ENCODE measurements at places on chromosomes 4 and X.
A peak's percentile ranks its signal among the peaks of the same experiment; 100 is the strongest.

DNA sequence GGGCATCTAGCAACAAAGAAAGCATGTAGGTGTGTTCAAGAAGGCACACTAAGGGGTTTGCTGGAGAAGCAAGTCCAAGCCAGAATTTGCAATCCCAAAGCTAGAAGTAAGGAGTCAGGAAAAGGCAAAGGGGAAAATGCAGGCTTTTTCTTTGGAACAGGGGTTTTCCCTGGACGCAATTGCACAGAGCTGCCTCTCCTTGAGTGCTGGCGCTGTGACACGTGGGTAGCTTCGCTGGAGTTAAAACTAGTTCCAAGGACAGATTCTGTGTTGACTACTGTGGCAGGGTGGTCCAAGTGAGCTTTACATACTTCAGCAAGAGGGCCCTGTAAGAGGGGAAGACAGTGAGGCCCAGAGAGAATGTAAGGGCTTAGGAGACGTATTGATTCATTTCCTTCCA lies 277.1 kb downstream of the ADGRA3 start:
- DNase-seq = no peak

- DNase-seq = no peak
These were observed 163.0 kb upstream of the TLL1 start for GRCh38 chr4:165709973-165710526.

DNA sequence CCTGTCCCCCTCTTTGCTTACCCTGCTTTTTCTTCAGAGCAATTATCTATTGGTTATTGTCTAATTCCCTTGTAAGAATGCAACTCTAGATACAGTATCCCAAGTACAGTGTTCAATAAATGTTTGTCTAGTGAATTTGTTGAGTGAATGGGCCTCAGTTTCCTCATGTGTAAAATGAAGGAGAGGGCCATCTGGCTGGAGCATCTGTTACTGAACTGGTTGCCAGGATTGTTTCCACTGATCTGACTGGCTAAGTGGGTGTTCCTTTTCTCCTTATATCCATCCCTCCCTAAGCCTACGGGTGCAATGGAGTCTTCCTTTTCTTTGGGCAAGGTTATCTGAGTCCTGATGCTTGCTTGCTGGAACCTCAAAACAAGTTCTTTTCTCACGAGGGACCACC lies 185.2 kb upstream of the RPS6KA3 start:
- no peak for DNase-seq

DNA sequence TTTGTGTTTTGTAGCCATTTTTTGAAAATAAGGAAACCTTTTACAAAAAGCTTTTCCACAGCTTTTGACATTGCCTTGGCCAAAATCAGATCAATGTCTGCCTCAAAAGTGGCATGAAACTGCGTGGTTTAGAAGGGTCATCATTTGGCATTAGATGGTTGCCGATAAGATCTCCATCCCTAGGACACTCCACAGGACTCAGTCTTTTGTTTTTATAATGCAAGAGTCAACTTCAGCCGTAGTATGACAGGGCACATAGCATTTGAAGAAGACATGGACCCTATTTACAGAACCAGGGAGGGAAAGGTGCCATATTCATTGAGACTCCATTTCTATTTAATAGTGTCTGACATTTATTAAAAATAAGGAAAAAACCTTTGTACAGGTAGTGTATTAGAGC lies 1.3 kb downstream of the RTL8A start:
- no peak for DNase-seq

GRCh38 chr4:59057804-59058203 lies 1947.6 kb upstream of the IGFBP7 start:
- no peak for DNase-seq

- no peak for DNase-seq
These were observed 82.9 kb upstream of the NHS start for GRCh38 chrX:17292111-17292527.

DNA sequence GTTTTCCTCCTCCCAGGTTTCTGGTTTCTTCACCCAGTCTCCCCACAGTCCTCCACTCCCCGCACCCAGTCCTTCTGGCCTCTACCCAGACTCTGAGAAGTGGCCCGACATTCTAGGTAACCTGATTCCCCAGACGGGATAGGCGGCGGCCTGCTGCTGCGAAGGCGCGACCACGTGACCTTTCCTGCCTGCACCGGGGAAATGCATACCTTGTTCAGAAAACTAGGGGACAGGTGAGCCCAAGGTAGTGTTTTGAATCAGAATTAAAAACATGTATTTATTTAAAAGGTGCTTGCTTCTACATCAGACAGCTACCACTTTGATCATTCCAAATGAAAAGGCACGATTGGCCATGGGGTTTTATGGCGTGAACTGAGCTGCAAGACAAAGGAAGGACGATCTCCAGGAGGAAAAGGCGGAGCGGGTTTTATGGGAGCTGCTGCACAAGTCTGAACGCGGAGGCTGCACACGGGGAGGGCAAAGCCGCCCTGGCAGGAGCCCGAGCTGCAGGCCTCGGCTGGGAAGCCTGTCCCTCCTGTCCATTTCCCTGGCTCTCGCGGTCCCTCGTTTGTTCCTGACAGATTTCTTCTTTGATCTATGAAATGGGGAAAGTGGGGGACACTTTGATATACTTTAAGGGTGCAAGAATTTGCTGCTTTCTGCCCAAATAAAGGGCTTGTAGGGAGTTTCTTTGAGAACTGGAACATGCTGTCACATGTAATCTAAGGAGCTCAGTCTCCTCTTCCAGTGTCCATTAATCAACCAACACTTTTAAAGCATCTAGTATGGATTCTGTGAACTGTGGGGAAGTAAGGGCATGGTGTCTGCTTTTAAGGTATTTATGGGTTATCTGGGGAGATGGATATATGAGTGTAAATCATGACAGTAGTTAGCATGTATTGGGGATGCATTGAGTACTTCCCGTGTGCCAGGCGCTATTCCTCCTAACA lies 150.9 kb downstream of the SPRY1 start:
- no peak for DNase-seq

GRCh38 chr4:185529413-185529812 lies 5.9 kb downstream of the PDLIM3 start:
- DNase-seq = no peak

DNA sequence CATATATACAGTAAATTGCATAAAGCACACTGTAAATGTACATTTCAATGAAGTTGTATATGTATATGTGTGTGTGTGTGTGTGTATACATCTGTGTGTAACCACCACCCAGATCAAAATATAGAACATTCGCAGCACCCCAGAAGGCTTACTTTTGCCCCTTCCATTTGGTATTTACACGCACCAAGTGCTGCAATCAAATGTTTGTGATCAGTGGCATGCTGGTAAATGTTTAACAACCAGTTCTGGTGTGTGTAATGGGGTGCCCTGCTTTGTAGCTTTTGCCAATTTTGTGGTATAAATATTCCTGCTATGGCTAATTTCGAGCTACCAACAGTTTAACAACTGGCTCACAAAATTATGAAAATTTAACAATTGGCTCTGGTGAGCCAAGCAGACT lies 101.3 kb downstream of the RTL5 start:
- no peak for DNase-seq

DNA sequence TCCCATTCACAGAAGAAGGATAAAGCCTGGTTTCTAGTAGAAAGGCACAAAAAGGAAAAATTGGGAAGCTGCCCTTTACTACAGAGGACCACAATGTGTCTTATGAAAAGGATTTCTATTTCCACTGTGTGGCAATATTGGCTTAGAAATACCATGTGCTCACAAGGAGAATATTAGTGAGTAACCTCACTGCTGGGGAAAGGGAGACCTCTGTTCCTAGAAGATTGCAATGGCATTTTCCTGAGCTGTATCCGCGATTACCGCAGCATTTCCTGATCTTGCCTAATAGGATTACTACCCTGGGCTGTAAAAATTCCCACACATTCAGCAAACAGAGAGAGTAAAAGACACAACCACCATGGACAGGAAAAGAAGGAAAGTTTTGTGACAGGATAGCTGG lies 308.8 kb upstream of the TECRL start:
- no peak for DNase-seq

GRCh38 chr4:183173580-183174526 lies 74.8 kb downstream of the WWC2 start:
- no peak for DNase-seq

GRCh38 chr4:119207051-119207450 lies 5.5 kb upstream of the USP53 start:
- DNase-seq = no peak

GRCh38 chr4:38716256-38716655 lies 52.3 kb downstream of the KLF3 start:
- no peak for DNase-seq

DNA sequence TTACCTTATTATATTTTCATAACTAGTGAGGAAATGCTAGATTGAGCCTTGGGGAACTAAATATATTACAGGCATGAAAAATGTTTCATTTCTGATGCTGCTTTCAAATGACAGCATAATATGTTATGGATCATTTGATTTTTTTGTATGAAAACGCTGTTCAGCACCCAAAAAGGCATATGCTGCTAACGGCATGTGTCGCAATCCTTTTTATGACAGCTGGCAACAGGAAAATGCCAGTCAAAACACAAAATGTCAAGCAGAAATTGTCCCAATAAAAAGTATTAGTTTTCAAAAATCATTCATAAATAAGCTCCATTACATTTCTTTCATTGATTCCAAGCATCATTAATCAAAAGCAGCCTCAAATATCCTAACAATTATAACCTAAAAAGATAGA lies 1244.5 kb downstream of the PCDH7 start:
- DNase-seq = no peak

DNA sequence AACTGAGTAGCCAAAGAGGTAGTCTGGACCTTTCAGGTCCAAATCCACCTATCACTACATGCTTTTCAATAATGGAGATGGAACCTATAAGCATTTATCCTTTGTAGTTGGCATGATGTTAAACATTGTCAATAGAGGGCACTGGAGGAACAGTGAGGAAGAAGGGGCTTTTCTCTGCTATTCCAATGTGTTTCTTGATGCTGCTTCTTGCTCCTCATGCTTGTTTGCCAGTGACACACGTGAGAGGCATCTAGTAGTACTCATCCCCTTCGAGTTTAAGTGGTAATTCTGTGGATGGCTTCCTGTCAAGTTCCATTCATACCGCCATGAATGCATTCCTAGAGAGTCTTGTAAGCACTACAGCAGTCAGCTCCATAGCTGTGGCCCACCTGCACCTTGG lies 84.0 kb downstream of the NAA11 start:
- no peak for DNase-seq

- DNase-seq = peak; percentile 80
These were observed 172.0 kb downstream of the PTTG2 start for GRCh38 chr4:38132107-38132673.

DNA sequence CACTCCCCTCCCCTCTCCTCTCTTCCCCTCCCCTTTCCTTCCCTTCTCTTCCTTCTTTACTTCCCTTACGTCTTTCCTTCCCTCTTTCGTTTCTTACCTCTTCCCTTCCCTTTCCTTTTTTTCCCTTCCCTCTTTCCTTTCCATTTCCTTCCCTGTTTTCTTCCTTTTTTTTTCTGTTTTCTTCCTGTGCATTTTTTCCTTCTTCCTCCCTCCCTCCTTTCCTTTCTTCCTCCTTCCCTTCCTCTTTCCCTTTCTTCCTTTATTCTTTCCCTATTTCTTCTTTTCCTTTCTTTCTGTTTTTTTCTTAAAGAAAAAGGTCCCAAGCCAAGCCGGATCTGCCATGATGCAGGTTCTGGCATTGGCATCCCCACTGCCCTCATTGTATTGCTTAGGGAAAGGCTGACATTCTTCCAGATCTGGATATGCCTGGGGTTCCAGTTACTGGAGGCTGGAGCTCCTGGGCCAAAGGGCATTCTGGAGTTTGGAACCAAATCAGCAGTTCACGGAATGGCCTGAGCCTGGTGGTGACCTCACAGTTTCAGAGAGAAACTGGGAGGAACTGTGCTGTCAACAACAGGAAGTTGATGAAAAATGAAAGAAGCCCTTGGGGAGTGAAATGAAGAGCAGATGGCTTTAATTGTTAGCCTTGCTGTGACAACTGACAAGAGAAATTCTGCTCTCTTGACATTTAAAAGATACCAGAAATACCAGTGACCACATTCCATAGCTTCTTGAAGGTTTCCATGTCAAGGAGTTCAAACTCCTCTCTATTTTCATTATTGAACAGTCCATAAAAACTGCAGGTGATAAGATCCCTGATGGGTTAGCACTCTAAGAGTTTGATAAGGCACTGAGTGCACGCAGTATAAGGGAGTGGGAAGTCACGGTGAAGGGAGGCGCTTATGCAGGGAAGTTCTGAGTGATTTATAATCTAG lies 622.1 kb downstream of the SPRY1 start:
- no peak for DNase-seq

All from CD4-positive, alpha-beta T cell treated with Interleukin-10 for 1 hour (primary cell).